HT-29 (cell line): ENCODE measurements at places on chromosomes 13 and 19.

DNA sequence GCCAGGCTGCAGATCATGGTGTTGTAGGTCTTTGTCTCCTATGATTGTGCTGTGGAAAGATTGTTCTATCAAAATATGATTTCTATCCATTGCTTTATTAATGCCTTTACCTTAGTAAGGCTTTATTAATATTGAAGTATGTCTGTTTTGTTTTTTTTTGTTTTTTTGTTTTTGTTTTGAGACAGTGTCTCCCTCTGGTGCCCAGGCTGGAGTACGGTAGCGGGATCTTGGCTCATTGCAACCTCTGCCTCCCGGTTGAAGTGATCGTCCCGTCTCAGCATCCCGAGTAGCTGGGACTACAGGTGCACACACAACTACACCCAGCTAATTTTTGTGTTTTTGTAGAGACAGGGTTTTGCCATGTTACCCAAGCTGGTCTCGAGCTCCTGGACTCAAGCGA lies 7.7 kb downstream of the IRGC start:
- DNase-seq: peak; percentile 57

GRCh38 chr13:41691274-41691673 lies 233.9 kb downstream of the RGCC start:
- DNase-seq: no peak

DNA sequence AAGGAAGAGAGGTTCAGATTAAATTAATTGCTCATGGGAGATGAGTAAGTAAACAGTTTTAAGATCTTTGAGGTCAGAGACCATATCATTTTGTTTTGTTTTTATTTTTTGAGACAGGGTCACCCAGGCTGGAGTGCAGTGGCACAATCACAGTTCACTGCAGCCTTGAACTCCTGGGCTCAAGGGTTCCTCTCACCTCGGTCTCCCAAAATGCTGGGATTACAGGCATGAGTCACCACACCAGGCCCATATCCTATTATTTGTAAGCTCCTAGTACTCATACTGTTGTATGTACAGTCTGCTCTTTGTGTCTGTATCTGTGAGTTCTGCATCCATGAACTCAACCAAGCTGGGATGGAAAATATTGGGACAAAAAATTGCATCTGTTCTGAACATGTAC lies 6.0 kb upstream of the RASL11A start:
- no peak for DNase-seq

DNA sequence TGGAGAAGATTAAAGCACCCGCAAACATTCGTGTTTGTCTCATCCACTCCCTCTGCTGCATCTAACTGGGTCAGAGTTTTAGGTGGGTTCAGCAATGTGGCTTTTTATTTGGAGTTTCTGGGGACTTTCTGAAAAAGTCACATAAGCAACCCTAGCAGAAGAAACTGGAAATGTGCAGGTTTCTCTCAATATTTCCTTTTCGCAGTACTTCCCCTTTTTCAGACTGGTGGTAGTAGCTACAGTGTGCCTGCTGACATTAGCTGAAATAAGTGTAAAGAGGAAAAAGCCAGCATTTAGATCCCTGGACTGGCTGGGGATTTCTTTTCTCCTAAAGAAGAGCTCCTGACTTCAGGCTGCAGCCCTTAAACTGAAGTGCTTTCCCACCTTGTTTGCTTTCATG lies 15.9 kb upstream of the OLFM4 start:
- DNase-seq: no peak

- no peak for DNase-seq
These were observed 103.2 kb downstream of the LMO7 start for GRCh38 chr13:75739244-75739868.

- no peak for DNase-seq
These were observed 134.5 kb downstream of the PTPRS start for GRCh38 chr19:5205937-5206750.
